Stimulated activated CD4-positive, alpha-beta T cell treated with anti-CD3 and anti-CD28 coated beads, Interleukin-2, amount 100 ng/mL, for 24 hours (primary cell): ENCODE measurements at places on chromosomes 12 and 14.

- no peak for DNase-seq
Measured at GRCh38 chr12:3040663-3041544, 36.3 kb upstream of the TSPAN9 start.

DNA sequence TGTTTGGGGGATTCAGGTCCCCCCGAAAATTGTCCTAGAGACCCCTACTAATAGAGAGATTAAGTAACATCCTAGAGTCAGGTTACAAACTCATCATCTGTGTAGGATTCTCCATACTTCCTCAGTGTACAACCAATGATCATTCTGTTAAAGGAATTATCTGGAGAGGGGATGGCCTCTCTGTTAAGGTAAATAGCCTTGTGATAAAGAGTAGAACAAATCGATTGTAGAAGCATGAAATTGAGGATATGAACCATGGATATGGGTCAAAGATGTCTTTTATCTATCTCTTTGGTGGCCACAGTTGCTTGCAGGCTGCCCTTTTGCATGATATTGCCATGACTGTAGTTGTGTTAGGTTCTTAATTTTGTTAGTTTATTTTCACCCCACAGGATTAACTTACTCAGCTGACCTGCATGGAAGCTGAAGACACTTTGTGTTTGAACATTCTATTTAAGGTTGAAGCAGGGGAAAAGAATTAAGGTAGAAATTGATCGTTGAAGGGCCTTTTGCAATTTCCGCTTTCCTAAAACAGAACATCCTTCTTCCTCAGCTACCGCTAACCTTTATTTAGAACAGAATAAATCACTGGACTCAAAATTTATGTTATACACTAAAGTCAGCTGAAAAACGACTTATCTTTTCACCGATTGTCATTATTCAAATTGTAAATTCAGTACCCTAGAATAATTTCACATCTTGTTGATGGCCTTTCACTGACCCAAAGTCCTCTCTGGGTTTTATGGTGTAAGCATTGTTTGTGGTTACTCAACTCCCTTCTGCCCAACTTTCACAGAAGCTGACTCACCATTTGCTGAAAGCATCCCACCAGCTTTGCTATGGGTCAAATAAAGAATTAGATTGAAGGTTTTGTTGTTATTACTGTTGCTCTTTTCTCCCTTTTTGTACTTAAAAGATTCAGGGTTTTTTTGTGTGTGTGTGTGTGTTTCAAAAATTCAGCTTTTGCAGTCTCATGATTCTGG, 52.3 kb downstream of the IRAK3 start:
- DNase-seq, result no peak

- DNase-seq, result no peak
Measured at GRCh38 chr12:97022536-97023230, 115.6 kb downstream of the NEDD1 start.

DNA sequence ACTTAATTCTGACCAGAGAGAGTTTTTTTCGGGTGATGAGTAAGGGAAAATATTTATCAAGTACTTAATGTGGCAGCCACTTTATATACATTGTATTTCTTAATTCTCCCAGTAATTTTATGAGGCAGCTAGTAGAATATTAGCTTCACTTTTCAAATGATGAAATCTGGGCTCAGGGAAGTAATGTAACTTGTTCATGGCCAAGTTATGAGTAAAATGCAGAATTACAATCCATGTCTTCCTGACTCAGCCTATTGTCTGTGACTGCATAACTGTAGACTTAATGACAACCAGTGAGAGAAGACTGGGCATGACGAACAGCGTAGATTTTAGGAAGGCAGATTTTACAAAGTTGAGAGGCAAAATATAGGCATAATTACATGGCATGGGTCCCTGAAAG, 106.7 kb upstream of the MIS18BP1 start:
- DNase-seq, result no peak

- DNase-seq, result no peak
Measured at GRCh38 chr12:60522684-60523400, 927.0 kb downstream of the SLC16A7 start.

- no peak for DNase-seq
Measured at GRCh38 chr12:65670775-65671174, 153.5 kb upstream of the HMGA2 start.

DNA sequence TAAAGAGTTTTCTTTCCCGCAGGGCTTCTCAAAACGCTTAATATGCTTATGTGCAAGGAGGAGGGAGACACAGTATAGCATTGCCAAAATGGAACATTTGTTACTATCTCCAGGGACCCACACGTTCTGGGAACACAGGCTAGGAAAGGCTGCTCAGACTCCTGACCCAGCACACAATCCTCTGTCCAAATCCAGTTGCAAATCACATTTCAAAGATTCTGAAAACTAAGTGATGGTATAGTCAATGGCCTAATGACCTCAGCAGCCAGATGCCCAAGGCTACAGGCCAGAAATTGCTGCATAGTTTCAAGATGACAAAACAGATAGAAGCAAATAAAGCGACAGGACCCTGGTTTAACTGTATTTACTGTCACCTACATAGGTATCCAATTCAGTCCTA, 97.0 kb upstream of the GRIP1 start:
- DNase-seq, result no peak

DNA sequence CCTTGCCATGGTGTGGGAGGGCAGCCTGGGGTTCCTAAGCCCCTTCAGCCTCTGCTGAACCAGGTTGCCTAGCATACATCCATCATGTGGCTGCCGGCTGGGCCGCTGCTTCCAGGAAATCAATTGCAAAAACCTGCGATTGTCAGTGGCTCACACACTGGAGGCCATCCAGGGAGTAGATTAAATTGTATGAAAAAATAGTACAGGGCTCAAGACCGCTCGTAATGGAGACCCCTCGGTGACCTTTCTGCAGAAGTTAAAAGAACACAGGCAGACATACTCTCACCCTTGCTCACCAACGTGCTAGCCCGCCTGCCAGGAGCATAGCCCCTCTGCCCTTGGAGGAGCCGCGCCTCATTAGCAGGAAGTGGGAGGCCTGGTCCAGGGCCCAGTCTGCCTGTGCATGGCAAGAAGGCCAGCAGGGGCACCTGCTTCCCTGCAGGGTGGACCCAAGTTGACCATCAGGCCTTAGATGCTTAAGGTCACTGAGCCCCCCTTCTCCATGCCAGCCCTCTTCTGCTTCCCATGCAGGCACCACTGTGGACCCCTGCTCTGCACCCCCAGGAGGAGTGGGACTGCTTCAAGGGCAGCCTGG, 31.4 kb upstream of the CIPC start:
- DNase-seq, result no peak

DNA sequence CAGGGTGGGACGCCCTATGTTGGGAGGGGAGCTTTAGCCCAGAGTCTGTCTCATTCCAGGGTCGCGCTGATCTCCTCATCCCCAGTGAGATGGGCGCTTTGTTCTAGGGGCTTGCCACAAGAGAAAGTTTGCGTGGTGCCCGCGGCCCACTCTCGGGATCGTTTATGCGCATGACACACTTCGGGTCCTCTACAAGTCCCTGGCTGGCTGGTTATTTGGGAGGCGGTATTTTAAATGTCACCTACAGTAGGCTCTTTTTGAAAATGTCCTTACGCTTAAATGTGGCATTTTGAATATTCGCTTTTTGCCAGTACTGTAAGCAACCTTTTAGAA, 541 bp downstream of the GOLT1B start:
- peak; percentile 32 for DNase-seq

- DNase-seq, result no peak
Measured at GRCh38 chr12:27201169-27201568, 42.9 kb upstream of the STK38L start.

- no peak for DNase-seq
Measured at GRCh38 chr12:85720308-85721033, 115.7 kb downstream of the RASSF9 start.

GRCh38 chr14:77574446-77575115, 41.9 kb downstream of the SPTLC2 start:
- no peak for DNase-seq

DNA sequence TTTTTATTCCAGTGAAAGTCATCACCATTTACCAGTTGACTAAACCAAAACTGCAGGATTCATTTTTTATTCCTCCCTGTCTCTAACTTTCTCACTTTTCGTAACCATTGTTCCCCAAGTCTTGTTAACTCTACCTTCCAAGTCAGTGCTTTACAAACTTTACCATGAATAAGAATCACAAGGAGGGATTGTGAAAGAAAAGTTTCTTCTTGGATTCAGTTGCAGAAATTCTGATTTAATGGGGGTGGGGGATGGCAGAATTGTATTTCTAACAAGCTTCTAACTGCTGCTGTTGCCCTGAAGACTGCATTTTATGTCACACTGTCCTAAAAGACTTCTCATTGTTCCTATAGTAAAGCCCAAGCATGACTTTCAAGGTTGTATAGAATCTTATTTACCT, 5.0 kb upstream of the RAB21 start:
- no peak for DNase-seq

GRCh38 chr12:31599053-31599452, 8.1 kb upstream of the DENND5B start:
- no peak for DNase-seq

DNA sequence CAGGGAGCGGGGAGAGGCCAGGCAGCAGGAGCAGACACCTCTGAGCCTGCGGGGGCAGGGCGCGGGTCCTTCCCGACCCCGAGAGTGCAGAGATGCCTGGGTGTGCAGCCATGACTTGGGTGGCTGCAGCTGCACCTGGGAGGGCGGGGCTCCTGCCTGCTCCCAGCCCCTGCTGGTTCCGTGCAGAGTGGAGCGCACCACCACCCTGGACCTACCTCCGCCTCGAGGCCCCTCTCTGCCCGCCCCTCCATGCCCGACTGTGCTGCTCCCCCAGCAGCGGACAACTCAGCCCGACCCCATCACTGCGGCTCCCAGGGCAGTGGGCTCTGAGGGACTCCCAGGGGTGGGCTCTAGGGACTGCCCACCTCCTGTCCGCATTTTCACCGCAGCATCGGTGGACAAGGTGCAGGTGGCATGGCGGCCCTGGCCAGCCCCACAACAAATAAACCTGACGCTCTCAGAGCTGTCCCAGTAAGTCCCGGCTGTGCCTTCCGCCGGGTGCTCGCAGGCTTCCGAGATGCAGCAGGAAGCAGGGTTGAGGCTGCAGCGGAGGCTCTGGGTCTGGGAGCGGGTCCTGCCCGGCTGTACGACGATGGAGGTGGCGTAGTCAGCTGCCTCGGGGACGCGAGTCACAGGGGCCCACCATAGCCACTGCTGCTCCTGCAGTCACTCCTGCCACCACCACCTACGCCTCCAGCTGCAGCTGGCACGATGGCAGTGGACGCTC, 392.0 kb upstream of the CCDC196 start:
- no peak for DNase-seq

GRCh38 chr14:66365388-66365787, 120.8 kb upstream of the CCDC196 start:
- DNase-seq, result no peak

DNA sequence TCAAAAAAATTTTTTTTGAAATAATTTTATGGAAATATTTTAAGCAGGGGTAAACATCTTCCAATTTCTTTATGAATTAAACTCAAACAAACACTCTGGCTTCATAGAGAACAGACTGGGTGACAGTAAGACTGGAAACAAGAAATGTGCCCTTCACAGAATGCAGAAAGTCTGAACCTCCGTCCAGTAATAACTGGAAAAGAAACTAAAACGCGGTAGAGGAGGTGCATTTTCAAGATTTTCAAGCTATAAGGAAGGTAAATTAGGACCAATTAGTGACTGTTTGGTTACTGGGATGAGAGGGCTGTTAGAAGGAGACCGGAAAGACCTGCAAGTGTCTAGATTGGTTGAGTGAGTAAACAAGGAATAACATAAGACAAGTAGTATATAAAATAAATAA, 245.7 kb downstream of the CEP128 start:
- DNase-seq, result no peak

GRCh38 chr14:81157431-81157830, 63.3 kb downstream of the GTF2A1 start:
- DNase-seq, result no peak

DNA sequence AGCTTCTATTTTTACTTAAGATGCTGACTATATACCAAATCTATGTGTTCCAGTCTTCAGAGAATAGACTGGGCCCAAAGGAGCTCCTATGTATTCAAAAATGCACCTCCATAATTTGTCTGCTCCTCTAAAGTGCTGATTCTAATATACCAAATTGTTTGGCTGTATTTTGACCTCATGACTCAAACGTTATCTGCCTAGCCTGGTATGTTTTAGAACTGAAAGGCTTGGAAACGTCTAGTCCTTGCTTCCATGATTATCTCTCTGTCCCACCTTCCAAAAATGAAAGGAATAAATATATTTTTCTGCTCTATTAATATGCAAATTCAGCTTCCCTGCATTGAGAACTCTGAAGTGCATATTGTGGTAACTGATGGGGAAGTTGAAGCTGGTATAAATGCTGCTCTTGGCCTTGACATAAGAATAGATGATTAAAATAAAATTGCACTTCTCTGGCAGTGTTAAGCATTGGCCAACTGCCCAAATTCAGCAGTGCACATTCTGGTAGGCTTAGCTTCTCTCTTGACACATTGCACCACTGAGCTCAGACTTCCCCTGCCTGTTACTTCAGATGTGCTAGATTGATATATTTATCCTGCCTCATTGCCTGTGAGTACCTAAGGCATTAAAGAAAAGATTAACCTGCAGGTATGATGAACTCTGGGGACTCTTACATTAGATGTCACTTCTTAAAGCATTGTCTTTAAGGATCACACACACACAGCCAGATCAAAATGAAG, 882.3 kb downstream of the RPS29 start:
- DNase-seq, result no peak

DNA sequence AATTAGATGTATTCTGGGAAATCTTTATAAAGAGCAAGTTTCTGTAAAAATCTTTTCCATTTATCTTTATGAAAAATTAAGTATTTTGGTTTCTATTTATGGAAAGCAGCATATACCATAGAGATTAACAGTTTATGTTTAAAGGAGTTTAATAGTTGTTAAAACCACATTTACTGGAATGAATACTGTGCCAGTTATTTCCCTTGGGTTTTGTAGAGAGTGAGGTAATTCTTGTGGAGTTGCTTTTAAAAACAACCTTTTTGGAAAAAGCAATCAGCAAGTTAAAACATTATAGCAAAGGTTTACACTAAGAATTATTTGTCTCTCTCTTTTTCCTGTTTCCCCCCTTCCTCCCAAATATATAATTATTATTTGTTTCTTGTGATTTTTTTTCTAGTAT, 34.9 kb downstream of the AEBP2 start:
- DNase-seq, result no peak

DNA sequence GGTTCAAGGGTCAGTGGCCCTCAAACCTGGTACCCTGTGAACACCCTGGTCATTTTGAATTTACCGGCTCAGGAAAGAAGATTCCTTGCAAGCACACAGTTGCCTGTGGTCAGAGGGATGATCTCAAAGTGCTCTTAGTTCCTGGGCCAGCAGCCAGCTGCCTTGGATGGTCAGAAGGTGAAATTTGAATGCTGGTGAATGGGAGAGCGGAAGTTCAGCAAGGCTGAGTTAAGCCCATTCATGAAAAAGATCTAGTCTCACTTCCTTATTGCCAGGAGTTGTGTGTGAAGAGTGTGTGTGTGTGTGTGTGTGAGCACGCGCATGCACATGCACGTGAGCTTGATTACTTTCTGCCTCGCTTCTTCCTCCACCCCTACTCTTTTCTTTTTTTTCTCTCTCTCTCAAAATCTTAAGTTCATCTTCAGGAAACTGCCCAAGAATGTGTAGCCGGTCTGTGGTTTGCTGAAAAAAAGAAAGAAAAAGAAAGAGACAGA, 155.5 kb upstream of the CCND2 start:
- no peak for DNase-seq

GRCh38 chr12:57897286-57897974, 43.9 kb upstream of the ATP23 start:
- DNase-seq, result no peak
